Smooth muscle cell of the pulmonary artery (primary cell): ENCODE measurements at places on chromosomes 13 and 19. TPM values are rescaled to one million over a fixed set of nuclear protein-coding genes. Genes with fewer than 3 reads are reported as not detected.

MYO16 gene
- total RNA-seq, result not detected in 2 replicates

GARIN5A gene
- 0.23 and 0.39 TPM in 2 replicates for total RNA-seq

ZNF442 gene
- 2.4 and 3.5 TPM in 2 replicates for total RNA-seq

KIR2DL1 gene
- not detected in 2 replicates for total RNA-seq

ZNF816 gene
- 8.0 and 8.5 TPM in 2 replicates for total RNA-seq
